Kidney (tissue), 22 donors: ENCODE measurements at places on chromosomes 2 and 18. TPM values are rescaled to one million over a fixed set of nuclear protein-coding genes. Genes with fewer than 3 reads are reported as not detected.
A peak's percentile ranks its signal among the peaks of the same experiment; 100 is the strongest.

DNA sequence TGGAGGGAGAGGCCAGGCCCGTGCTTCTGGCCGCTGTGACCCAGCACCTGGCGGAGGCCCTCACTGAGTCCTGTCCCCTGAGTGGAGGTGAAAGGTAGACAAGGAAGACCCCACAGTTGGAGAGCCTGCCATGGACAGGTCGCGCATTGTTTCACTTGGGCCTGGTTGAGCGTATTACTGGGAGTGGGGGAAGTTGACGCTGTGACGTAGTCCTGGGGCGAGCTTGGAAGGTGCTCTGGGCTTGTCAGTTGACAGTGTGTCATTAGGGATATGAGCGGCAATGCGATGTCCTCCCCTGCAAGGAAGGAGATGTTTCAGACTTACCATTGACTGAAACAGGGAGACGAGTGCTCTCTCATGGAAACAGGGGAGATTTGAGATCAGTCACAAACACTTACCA lies 127.1 kb downstream of the SH3RF3 start:
- no peak for DNase-seq

- no peak for DNase-seq
Measured at GRCh38 chr2:176784633-176785200, 427.9 kb upstream of the HNRNPA3 start.

Gene PLEKHH2
- 25.0 TPM for total RNA-seq

Gene PCARE
- total RNA-seq = not detected

GRCh38 chr18:45829855-45830254 lies 4.4 kb downstream of the SIGLEC15 start:
- peak; percentile 80 for DNase-seq

DNA sequence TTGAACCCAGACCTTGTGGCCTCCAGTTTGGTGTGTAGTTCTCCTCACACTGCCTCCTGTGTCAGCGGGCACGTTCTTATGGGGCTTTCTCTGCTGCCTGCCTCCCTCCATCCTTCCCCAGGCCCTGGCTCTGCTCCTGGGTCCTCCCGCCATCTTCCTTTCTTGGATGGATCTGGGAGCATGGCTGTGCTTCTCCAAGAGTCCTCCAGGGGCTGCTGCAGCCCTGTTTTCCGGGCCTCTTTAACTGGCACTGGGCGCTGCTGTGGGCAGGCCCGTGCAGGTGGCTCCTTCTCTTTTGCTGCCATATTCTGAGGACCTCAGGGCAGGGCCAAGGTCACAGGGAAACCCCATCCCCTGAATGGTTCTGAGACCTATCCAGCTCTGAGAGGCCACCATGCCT lies 17.8 kb downstream of the THNSL2 start:
- DNase-seq = no peak

DNA sequence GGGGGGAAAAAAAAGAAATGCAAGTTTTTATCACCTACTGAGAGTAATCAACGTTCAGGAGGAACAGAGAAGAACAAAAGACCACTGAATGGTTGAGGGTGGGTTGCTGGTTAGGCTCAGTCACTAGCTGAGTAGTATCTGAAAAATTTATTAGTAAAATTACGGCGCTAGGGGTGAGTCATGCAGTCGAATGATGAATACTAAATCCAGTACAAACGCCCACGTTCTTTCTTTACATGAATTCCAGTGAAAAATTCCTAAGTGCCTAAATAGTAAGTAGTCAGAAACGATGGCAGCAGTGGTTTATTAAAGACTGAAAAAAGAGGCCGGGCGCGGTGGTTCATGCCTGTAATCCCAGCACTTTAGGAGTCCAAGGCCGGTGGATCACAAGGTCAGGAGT lies 52.0 kb downstream of the TEKT4 start:
- no peak for DNase-seq

DNA sequence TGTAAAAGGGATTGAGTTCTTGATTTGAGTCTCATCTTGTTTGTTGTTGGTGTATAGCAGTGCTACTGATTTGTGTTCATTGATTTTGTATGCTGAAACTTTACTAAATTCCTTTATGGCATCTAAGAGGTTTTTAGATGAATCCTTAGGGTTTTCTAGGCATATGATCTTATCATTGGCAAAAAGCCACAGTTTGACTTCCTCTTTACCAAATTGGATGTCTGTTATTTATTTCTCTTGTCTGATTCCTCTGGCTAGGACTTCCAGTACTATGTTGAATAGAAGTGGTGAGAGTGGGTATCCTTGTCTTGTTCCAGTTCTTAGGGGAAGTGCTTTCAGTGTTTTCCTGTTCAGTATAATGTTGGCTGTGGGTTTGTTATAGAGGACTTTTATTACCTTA lies 4.8 kb downstream of the ANKAR start:
- DNase-seq = no peak
